ENCODE measurements at places on chromosomes 7 and 10. TPM values are rescaled to one million over a fixed set of nuclear protein-coding genes. Genes with fewer than 3 reads are reported as not detected.

Gene MEIG1
- total RNA-seq, result not detected

Gene KCNH2
- 0.19 TPM for total RNA-seq

Gene ICA1
- total RNA-seq, result 3.7 TPM

Gene CRYGN
- total RNA-seq, result not detected

- H3K27ac ChIP-seq, result no peak overlapping the region
- H3K4me1 ChIP-seq, result no peaks in the 10 kb centered on the region
- no peak for DNase-seq
- no peak overlapping the region for H3K4me3 ChIP-seq
These were observed 306.9 kb downstream of the ELMO1 start for GRCh38 chr7:37141742-37142141.

DNA sequence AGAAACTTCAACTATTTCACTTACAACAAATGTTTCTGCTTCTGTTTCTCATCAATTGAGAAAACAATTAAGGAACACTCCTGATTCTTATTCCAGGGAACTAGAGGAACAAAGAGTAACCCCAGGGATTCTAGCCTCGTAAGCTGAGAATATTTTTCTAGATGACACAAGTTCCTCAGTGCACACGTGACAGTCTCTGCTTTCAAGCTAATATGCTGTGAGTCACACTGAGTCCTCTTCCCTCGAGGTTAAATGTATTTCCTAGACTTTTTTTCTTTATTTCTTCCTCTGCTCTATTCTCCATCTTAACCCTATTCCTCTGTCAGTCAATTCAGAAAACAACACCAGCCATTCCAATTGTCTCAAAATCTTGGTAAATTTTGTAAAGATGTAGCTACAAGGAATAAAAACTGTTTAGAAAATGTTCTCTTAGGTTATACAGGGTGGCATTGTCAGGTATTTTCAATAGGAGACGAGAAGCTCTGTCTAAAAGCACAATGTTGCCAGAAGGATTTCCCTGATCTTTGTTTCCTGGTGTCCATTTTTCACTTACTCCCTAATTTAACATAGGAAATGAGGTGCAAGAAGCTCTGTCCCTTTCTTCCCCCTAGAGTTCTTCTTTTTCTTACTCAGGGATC lies 5.8 kb upstream of the C1GALT1 start:
- peak overlapping the region; percentile 92 for H3K27ac ChIP-seq
- no peaks in the 10 kb centered on the region for H3K27me3 ChIP-seq
- no peak overlapping the region for H3K4me3 ChIP-seq
- H3K36me3 ChIP-seq, result peaks cover 9% of the 10 kb centered on the region
- no peak for DNase-seq
- H3K4me1 ChIP-seq, result peaks cover 27% of the 10 kb centered on the region

DNA sequence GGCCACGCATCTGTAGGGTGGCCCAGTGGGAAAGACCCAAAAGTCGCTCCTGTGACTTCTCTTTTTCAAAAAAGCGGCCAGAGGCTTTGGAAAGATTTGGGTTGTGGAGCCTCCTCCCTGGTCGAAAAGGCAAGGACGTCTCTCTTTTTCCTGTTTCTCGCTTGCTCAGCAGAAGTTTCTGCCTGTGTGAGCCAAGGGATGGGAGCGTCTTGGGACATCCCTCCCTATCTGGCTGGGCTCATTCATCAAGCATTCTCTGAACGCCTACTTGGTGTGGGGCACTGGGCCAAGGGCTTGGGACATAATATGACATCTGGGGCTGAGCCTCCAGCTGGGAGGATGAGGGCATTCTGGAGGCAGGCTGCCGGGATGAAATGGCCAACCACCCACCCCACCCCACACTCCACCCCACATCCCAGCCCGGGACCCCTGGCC lies 120.9 kb downstream of the C10orf105 start:
- DNase-seq, result no peak
- no peaks in the 10 kb centered on the region for H3K36me3 ChIP-seq
- no peak overlapping the region for H3K4me3 ChIP-seq
- H3K4me1 ChIP-seq, result no peaks in the 10 kb centered on the region
- H3K27ac ChIP-seq, result no peak overlapping the region
- peaks cover 2% of the 10 kb centered on the region for H3K27me3 ChIP-seq

GRCh38 chr10:116690356-116691322 lies 51.7 kb downstream of the HSPA12A start:
- peak overlapping the region; percentile 3 for H3K4me3 ChIP-seq
- H3K4me1 ChIP-seq, result peaks cover 22% of the 10 kb centered on the region
- H3K27me3 ChIP-seq, result no peaks in the 10 kb centered on the region
- H3K27ac ChIP-seq, result peak overlapping the region; percentile 46

- no peaks in the 10 kb centered on the region for H3K36me3 ChIP-seq
- H3K4me1 ChIP-seq, result peaks cover 13% of the 10 kb centered on the region
- peaks cover 7% of the 10 kb centered on the region for H3K27me3 ChIP-seq
- no peak overlapping the region for H3K27ac ChIP-seq
- DNase-seq, result no peak
These were observed 225.7 kb upstream of the NPVF start for GRCh38 chr7:25454020-25454419.

DNA sequence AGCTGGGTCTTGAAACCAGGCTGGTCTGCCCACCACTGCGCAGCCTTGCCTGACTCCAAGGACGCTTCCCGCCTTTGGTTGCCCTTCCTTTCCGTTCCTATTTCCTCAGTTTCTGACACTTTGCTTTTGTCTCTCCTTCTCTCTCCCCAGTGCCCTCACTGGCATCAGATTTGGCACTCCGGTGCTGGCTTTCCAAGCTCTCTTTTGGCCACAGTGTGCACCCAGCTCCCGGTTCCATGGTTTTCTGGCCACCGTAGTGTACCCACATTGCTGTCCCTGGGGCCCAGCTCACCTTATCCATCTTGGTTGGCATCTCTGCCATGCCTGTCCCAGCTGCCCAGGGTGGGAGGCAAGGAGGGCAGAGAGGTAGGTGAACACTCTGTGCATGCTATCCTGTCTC lies 142.2 kb downstream of the PLXNA4 start:
- DNase-seq, result no peak
- no peak overlapping the region for H3K4me3 ChIP-seq
- no peak overlapping the region for H3K27ac ChIP-seq
- H3K36me3 ChIP-seq, result no peaks in the 10 kb centered on the region
- H3K27me3 ChIP-seq, result no peaks in the 10 kb centered on the region
